Mucosa of descending colon (tissue), 3 donors: ENCODE measurements at places on chromosomes 5 and 9. TPM values are rescaled to one million over a fixed set of nuclear protein-coding genes. Genes with fewer than 3 reads are reported as not detected.

GRCh38 chr9:5832071-5832537 is 813 bp downstream of the ERMP1 start:
- DNase-seq, result peak; percentile 53

- DNase-seq, result no peak
Measured at GRCh38 chr5:31225118-31225517, 31.6 kb downstream of the CDH6 start.

- DNase-seq, result no peak
Measured at GRCh38 chr9:94974154-94974879, 247.8 kb downstream of the AOPEP start.

DNA sequence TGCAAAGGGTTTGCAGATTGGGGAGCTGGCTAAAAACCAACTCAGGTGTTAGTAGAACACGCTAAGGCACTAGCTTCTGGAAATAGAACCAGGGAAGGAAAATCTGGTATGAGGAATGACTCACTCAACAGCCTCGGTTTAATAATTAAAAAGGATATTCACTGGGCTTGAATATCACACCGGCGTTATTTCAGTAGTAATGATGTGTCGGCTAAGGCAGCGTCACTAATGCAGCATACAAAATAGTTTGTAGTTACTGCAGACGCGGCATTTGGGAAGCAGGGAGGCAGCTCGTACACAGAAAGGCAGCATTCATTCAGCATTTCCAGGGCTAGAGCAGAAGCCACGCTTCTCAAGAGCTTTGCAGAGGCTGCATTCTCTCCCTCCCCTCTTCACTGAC is 1.7 kb downstream of the ADRA1B start:
- no peak for DNase-seq

GRCh38 chr5:40688127-40688761 is 8.5 kb downstream of the PTGER4 start:
- DNase-seq, result peak; percentile 94

- DNase-seq, result no peak
Measured at GRCh38 chr5:158283397-158283796, 424.5 kb upstream of the CLINT1 start.

DNA sequence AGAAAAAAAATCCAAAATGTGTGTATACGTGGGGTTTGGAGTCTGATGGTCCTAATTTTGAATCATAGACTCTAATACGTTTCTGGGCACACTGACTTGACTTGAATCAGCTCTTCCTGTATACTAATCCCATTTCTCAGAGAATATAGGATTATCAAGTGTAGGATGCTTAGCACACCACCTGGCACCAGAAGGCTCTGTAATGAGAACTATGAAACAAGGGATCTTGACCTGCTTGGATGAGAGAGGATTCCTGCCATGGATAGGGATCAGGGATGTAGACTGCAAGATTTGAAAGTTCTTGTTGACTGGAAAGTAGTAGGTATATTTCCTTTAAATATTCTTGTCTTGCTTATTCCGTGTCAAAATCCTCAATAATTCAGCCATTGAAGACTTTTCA is 7.8 kb downstream of the HSPA4 start:
- no peak for DNase-seq

GRCh38 chr5:138702166-138703077 is 50.8 kb upstream of the CTNNA1 start:
- no peak for DNase-seq

- DNase-seq, result no peak
Measured at GRCh38 chr9:133889584-133890301, 102.4 kb downstream of the VAV2 start.

DNA sequence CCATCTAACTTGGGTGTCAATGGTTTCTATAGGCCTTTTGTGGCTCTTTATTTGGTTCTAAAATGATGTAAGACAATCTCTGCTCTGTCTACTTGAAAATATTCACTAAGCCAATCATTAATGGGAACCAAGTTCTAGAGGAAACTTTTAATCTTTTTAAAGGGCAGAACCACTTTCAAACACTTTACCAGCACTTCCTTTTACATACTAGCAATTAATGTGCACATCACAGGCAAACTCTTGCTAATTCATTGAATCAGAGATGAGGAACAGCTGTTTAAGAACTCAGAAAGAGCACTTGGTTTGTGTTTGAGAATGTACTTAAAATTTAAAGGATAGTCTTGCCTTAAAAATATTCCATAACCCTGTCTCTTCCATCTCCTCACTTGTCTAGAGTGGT is 83.4 kb downstream of the PAPPA start:
- DNase-seq, result no peak

DNA sequence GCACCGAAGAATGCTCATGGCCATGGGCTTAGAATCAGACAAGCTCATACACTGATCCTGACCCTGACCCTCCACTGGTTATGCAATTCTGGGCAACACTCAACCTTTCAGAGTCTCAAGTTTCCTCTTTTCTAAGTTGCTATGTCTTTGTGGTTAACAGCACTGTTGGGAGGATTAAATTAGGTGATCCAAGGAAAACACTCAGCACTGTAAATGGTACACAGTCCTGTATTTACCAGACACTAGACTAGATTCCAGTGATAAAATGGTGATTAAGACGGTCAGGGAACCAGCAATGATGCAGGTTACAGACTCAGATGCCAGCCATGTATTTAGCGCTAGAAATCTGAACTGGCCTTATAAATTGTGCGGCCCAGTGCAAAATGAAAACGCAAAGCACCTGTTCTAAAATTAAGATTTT is 8.1 kb downstream of the ARL15 start:
- no peak for DNase-seq

- no peak for DNase-seq
Measured at GRCh38 chr9:7534211-7534935, 265.2 kb downstream of the DMAC1 start.

DNA sequence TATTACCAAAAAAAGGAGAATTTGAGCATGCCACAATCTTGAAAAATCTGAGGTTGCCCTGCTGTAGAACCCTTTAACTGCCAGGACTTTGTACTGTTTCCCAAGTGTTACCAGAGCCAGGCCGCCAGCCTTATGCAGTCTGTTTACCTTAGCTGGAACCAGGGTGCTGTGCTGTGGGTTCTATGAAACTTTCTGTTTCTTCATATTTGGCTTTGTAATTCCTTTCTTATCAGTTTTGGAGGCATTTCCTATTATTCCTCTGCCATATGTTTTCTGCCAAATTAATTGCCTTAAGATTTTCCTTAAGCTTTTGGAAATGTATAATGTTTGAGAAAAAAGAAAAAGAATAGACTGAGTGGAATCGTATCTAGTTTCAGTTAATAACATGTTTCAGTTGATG is 2.1 kb downstream of the S1PR3 start:
- DNase-seq, result no peak

DNA sequence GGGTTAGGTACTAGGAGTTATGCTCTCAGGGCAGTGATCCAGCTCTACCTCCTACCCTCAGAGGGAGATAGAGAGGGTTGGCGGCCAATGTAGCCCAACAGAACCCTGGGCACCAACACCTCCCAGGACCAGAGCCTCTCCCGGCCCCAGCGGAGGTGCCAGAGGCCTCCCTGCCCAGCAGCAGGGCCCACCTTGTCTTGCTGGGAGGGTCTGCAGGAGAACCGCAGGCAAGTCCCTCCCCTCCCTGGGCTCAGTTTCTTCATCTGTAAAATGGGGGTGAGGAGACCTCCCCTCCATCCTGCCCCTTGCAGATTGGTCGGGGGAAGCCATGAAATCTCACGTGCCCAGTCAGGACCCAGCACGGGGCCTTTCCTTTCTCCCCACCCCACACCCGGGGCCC is 34.4 kb downstream of the HK3 start:
- no peak for DNase-seq

GRCh38 chr9:133991214-133991921 is 756 bp downstream of the VAV2 start:
- DNase-seq, result peak; percentile 31

DNA sequence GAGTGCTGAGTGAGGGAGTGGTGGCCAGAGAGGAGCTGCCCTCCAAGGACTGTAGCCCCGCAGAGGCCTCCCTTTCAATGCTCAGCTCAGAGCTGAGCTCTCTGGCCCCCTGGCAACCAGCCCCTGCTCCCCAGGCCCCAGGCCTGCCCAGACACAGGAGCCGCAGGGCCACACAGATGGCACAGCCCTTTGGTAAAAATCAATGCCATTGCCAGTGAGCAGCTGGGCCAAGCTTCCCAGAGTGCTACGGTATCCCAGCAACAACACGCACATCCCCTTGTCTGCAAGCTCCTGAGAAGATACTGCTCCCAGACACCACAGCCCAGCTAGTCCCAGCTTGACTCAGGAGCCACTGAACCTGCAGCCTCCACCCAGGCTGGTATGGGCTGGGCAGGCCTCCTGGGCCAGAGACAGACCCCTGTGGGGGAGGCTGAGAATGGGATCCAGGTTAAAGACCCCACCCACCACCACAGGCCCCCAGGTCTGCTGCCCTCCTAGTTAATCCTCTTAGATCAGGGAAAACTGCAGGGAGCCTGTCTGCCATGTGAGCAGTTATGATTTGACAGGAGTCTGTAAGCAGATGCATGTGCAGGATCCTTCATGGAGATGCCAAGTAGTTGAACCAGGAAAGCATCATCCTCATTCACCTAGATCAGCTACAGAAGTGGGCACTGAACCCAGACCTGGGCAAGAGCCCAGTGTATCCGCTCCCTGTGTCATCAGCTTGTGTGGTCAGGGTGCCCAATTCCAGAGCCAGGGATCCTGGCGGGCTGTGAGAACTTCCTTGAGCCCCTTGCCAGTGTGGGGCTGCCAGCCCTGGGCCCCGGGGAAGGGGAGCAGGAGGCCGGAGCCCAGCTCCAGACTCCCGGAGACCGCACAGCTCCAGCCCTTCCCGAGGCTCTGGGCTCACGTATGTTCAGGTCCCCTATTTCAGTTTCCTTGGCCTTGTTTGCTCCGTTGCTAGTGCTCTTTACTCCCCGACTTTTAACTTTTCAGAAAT is 26.7 kb upstream of the ADAMTS2 start:
- no peak for DNase-seq

MYO10 gene
- total RNA-seq, result 29.4 TPM

LCN6 gene
- 1.0 TPM for total RNA-seq

CIZ1 gene
- 105 TPM for total RNA-seq

NTNG2 gene
- 0.41 TPM for total RNA-seq

CCDC192 gene
- total RNA-seq, result not detected

SHROOM1 gene
- total RNA-seq, result 63.0 TPM

C1QTNF2 gene
- 0.89 TPM for total RNA-seq
